ENCODE measurements at places on chromosomes 6 and 20. TPM values are rescaled to one million over a fixed set of nuclear protein-coding genes. Genes with fewer than 3 reads are reported as not detected.

The ESF1 gene
- 17.9 TPM for total RNA-seq

DNA sequence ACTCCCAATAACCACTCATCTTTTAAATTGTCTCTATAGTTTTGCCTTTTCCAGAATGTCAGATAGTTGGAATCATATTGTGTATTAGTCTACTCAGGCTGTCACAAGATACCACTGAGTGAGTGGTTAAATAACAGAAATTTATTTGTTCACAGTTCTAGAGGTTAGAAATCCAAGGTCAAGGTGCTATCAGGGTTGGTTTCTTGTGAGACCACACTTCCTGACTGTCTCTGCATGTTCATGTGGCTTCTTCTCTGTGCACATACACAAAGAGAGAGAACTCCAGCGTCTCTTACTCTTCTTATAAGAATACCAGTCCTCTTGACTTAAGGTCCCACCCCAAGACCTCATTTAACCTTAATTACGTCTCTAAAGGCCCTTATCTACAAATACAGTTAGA lies 23.9 kb upstream of the PRSS35 start:
- DNase-seq: no peak

GRCh38 chr20:316316-317068 lies 8.9 kb upstream of the SOX12 start:
- no peak for DNase-seq

DNA sequence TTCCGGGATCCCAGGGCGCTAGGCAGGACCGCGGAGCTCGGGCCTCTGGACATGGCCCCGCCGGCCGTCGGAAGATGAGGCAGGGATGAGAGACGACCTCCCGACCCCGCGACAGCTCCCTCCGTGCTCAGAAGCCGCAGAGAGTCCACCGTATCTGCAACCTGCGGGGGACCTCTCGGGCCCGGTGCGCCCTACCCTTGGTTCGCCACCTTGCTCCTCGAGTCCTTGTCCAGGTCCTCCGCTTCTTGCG lies 301 bp downstream of the PPP1R3D start:
- DNase-seq: no peak

DNA sequence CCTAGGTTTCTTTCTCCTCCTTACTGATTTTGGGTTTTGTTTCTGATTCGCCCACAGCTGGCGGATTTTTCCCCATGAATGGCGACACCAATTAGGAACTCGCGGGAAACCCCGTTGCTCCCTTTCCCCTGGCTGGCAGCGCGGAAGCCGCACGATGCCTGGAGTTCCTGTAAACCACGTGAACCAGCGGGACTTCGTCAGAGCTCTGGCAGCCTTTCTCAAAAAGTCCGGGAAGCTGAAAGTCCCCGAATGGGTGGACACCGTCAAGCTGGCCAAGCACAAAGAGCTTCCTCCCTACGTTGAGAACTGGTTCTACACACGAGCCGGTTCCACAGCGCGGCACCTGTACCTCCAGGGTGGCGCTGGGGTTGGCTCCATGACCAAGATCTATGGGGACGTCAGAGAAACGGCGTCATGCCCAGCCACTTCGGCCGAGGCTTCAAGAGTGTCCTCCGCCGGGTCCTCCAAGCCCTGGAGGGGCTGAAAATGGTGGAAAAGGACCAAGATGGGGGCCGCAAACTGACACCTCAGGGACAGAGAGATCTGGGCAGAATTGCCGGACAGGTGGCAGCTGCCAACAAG lies 3.2 kb upstream of the SEC23B start:
- DNase-seq: no peak

- DNase-seq: no peak
Measured at GRCh38 chr20:3150908-3151307, 8.8 kb downstream of the FASTKD5 start.

DNA sequence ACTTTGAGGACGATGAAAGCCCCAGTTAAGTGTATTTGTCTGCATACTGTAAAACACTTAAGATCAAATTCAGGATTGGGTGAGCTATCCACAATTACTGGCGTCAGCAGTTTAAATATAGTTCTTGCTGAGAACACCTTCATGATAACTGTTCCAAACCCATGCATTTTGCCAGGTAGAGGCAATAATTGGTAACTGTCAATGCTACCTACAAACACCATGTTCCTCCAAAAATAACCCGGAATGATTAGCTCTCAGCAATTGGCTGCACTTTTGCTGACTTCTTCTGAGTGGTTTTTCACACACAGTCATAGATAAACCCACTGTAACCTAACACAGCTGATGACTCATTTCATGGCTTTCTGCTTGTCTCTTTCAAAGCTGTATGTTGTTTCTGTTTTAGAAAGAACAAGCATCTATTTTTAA lies 1358.6 kb upstream of the GJE1 start:
- no peak for DNase-seq

GRCh38 chr6:31287619-31288018 lies 15.7 kb upstream of the HLA-C start:
- no peak for DNase-seq

DNA sequence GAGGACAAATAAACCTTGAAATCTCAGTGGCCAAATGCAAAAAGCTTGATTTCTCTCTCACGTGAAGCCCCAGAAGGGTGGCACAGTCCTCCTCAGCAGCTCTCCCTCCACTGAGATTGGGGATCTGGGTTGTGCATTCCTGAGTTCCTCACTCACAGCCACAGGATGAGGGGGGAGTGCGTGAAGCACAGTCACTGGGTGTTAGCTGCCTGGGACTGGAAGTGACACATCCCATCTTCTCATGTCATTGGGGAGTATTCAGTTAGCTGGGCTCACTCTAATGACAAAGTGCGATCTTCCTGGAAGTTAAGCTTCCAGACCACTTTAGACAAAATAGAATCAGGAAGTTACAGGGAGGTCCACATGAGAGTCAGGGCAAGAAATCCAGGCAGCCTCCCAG lies 192.2 kb upstream of the LRFN2 start:
- no peak for DNase-seq

- no peak for DNase-seq
Measured at GRCh38 chr6:125300992-125301434, 754 bp downstream of the HDDC2 start.

DNA sequence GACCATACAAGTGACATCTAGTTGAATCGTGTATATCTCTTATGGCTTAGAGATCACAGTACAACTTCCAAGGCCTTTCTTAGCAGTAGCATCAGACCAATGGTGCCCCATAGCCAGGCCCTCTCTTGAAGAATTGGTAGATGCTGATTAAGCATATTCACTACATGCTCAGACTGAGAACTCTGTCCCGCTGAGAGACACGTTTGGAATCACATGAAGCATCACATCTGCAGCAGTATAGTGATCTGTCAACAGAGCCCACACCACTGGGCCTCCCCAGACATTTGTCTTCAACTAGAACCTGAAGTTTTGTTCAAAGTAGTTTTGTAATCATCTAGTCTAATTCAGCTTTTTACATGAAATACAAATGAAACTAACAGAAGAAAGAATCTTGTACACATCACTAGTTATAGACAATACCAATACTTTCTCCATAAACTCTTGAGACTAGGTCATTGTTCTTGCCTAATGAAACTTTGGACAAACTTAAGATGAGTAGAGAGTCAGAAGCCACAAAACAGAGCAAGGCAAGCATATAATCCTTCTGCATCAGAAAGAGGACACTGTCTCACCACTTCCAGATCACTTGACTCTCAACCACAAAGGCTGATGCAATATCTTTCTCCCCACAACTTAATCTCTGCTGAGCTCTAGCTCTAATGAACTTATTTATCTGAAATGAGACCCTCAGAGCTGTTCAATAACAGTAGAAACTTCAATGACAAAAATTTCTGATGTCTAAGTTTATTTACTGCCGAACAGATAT lies 182.7 kb downstream of the TBX18 start:
- DNase-seq: no peak
